ENCODE measurements at places on chromosomes 7 and 10.

DNA sequence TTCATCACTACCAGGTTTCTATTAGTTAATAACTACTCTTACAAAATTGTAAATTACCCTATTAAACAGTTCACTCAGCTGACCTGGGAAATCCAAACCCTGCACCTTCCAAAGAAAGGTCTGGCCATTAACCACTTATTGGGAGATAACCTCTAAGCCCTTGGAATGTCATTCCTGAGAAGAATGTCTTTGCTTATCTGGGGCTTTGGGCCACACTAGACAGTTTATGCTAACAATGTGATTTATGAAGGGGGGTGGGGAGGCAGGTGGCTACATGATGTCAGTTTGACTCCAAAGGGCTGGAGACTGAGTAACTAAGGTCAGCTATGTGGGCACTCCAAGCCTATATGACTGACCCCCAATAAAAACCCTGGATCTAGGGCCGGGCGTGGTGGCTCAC is 50.7 kb downstream of the AKR1D1 start:
- no peak for DNase-seq

- peak; percentile 9 for DNase-seq
Observed at GRCh38 chr10:132142396-132143161, 44.2 kb upstream of the DPYSL4 start.

DNA sequence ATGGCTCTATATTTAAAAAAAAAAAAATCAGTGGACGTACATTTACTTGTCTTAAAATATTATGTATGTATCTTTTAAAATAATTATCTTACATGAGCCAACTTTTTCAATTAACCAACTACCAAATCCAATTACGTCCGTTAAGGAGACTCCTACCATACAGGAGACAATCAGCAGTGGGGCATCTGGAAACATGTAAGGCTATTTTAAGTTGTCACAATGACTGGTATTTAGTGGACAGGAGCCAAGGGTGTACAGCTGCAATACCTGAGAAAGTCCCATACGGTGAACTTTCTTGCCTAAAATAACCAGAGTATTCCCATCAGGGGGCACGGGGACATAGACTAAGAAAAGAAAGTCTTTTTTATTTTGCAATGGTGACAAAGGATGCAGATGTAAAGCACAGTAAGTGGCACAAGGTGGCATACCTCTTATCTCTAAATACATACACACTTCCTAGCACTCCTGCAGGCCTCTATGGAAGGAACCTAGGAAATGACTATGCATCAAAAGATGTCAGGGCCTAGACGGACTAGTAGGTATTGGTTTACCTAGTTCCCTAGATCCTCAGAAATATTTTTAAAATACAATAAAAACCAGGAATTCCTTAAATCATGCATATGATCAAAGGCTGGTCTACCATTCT is 16.0 kb upstream of the TLL2 start:
- DNase-seq = no peak

- DNase-seq = no peak
Observed at GRCh38 chr10:128875030-128875744, 591.9 kb upstream of the MGMT start.

GRCh38 chr10:103276251-103276895 is 565 bp upstream of the INA start:
- no peak for DNase-seq

DNA sequence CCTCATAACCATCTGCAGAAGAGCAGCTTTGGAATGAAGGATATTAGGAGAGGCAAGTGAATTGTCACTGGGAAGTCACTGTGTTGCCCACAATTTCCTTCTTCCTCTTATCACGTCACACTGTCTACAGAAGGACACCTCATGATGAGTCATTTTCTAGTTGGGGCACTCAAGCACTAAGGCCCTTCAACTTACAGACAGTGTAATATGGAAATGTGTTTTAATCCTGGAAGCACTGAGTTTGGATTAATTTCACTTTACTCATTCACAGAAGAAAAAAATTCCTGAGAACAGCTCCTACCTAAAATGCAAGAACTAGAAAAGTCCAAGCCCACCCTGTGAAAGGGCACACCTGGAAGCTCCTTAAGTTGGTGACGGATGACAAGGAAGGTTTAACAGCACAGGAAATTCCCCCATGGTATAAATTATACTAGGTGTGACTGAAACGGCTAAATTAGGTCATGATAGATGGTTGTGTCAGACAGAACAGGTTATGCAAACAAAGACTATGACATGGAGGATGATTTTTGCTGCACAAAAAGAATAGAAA is 56.6 kb downstream of the PARD3 start:
- DNase-seq = no peak

GRCh38 chr7:102321351-102322201 is 34.7 kb downstream of the SPDYE6 start:
- no peak for DNase-seq
